NCI-H2081 (cell line): ENCODE measurements at places on chromosomes 16 and 17.

DNA sequence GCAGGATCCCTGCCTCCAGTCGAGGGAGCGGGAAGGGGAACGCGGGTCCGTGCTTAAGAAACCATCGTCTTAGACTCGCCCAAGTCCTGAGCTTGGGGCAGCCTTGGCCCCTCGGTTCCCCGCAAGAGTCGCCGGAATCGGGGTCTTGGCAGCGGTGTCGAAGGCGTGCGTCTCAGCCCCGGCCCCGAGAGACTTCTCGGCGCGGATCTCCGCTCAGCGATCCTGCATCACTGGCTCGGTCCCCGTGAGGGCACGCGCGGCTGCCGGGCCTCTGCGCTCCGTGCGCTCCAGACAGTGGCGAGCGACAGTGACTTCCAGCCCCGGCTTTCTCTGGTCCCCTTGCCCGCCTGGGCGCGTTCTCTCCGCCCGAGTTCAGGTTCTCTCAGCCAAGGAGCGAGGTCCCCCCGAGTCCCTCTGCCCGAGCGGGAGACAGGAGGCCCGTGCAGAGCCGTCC lies 380 bp downstream of the HS3ST3A1 start:
- DNase-seq = no peak

- DNase-seq = no peak
Observed at GRCh38 chr17:42111871-42112551, 503 bp downstream of the DHX58 start.

- no peak for DNase-seq
Observed at GRCh38 chr17:46158323-46159296, 34.6 kb downstream of the KANSL1 start.

GRCh38 chr17:6361733-6362132 lies 73.2 kb downstream of the AIPL1 start:
- DNase-seq = no peak

DNA sequence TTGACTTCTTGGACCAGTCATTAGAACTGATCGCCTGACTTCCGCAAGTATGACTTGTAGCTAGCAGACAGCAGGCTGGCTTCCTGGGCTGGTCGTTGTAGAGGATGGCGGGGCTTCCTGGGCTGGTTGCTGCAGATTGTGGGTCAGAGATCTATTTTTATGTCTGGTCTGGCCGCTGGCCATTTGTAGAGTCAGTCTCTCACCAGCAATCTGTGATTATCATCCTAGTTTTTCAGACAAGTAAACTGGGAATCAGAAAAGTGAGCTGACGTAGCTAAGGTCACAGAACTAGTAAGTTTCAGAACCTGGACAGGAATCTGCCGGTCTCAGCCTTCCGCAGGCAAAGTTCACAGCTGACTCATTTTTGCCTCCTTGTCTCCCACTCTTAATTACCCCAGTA lies 19.1 kb downstream of the GPR142 start:
- no peak for DNase-seq

- no peak for DNase-seq
Observed at GRCh38 chr17:973053-973452, 6.5 kb downstream of the NXN start.

GRCh38 chr17:39183045-39183444 lies 14.4 kb downstream of the CACNB1 start:
- DNase-seq = no peak

DNA sequence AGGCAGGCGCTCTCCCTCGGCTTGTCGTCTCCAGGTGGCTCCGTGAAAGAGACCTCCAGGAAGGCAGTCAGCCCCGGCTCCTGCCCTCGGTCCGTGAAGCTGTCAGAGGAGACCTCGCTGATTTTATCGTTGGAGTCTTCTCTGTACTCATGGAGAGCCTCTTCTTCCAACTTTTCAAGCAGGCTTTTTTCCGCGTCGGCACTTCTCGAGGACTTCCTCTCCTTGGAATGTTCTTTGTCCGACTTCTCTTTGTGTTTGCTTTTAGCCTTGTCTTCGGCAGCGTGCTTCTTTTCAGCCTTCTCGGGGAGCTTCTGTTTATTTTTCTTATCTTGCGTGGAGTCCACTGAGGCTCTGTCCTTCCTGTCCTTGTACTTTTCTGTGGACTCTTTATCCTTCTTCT lies 65.0 kb downstream of the ZNF778 start:
- DNase-seq = no peak

DNA sequence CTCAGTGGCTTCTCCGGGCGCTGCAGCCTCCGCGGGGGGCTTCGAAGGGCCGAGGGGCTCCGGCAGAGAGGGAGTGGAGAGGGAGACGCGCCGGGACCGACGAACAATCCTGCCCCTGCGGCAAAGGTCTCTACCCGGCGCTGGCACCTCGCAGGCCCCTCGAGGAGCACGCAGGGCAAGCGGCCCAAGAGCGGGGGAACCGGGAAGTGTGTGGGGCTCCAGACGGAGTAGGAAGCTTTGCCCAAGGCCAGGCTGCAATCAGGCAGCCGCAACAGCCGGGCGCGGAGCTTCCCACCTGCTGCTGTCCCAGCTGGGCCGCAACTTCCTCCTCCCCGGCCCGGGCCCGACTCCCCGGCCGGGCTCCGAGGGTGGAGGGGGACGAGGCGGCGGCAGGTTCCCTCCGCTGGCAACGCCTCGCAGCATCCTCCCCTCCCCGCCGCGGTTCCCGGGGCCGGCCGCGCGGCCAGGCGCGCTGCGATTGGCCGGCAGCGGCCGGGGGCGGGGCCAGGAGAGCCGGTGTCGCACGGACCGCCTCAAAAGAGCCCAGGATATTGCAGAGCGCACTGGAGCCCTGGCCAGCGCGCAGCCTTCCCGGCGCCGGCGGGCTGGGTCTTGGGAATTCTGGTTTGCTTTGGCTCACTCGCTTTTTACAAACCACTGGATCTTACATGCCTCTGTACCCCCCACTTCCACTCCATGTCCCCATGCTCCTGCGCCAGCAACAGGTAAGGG lies at the start of gene KCNJ2:
Gene KCNJ2, plus strand, starts transcription at position 556 of the 732 bp plus-strand sequence. CDS start 5,508 bp downstream, outside the sequence.
- DNase-seq = peak; percentile 92

DNA sequence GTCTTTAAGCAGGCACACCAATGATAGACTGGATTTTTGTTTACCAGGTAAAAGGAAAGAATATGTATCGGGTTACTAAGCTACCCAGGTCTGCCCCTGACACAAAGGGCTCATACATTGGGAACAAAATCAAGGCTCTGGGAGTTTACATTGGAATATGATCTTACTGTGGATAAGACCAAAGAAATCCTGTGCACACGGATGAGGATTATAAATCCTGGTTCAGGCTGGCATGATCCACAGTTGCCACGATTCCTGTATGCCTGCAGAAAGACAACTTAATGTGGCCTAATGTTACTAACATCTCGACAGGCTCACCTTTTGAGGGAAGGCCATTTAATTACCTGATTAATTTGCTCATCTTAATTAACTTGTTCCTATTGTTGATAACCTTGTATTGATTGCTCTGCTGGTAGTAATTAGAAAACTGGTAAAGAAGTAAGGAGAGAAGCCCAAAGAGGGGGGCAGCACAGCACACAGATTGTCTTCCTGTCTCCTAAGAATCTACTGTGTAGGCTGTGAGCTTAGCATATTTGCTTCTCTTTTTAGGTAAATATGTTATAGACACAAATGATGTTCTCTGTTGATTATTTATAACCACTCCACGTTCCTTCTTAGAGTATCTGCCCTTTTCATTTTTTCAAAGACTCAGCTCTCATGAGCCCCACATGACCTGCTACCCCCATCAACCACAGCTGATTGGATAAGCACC lies 51.0 kb upstream of the TOX3 start:
- peak; percentile 82 for DNase-seq

DNA sequence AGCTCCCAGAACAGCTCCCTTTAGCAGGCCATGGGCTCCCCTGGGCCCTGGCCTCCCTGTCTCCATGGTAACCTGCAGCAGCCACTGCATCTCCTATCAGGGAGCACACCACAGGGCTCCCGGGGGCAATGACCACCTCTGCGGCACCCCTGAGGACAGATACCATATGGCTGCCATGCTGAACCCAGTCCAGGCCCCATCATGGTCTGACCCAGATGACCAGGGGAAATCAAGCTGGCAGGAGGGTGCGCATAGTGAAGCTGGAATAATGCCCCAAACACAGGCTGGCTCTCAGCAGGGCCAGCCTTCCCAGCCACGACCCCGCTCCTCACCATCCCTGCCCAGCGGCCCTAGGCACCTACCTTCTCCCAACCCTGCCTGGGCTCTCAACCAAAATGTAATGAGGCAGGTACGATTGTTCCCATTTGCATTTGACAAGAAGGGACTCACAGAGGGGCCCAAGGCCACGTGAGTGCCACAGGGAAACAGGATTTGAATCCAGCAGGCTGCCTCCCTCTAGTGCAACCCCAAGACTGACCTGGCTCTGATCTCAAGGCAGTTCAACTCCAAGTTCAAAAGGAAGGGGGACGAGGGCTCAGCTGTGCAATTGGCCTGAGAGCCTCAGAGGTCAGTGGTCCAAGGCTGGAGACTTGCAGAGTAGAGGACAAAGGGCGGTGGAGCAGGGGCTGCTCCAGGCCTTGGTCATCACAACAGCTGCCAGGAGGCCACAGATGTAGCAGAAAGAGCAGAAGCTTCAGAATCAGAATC lies 2.4 kb downstream of the RUNDC3A start:
- DNase-seq = no peak

- DNase-seq = no peak
Observed at GRCh38 chr17:51188271-51188833, 22.1 kb downstream of the NME2 start.

DNA sequence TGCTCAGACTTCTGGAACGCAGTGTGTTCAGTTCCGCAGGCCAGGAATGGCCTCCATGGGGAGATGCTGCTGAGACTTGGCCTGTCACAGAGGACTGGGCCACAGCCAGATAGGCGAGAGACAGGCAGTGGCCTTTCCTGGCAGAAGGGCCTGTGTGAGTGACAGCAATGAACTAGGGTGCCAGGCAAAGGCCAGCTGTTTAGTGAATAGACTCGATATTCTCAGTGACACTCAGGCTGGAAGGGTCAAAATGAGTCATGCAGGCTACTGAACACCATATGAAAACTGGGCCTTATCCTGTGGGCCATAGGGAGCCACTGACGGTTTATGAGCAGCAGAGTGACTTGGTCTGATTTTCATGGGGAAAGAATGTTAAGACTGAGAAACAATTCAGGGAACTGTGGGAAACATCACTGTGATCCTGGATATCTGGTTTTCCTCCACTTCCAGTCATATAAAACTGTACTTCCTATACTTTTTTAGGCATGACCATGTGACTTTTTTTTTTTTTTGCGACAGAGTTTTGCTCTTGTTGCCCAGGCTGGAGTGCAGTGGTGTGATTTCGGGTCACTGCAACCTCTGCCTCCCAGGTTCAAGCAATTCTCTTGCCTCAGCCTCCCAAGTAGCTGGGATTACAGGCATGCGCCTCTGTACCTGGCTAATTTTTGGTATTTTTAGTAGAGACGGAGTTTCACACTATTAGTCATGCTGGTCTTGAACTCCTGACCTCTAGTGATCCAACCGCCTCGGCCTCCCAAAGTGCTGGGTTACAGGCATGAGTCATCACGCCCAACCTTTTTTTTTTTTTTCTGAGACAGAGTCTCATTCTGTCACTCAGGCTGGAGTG lies 5.2 kb upstream of the NUBP1 start:
- DNase-seq = no peak

GRCh38 chr16:76500006-76500405 lies 222.8 kb downstream of the CNTNAP4 start:
- DNase-seq = no peak

GRCh38 chr16:69315486-69316311 lies 4.5 kb downstream of the VPS4A start:
- no peak for DNase-seq

DNA sequence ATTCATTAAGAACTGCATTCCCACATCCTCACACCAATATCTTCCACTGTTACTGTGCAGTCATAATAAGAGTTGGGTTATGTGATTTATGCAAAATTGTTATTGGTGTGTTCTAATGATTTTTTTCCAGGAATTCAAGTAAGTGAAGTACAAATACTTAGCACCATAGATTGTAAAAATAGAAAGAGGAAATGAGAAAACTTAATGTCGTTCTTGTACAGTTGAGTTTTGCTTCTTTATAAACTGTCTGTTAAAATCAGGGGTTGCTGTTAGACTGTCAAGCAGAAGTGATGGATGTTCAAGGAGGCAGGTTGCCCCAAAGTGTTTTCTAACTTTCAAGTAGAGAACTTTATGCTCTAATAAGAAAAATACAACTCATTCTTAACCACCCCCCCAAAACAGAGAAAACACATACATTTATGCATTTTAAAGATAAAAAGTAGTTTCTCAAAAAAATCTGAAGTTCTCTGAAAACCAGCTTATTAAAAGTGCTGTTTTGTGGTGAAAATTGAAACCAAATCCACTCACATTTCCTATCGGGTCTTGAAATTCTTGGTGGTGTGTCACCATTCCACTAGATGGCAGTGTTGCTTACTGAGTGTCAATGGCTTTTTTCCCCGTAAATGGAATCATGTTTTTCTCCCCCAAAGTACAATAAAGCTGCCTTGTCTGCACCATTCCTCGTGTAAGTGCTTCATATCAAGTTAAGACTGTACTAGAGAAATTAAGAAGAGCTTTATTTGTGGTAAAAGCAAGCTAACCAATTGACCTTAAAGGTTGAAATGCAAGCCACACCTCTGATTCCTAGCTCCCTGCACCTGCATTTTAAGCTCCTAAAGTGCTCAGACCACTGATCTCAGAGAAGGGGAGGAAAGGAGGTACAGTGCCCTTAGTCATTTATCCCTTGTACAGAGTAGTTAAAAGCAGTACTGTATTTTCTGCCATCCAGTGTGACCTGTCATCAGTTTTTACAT lies 4.7 kb upstream of the IGSF6 start:
- peak; percentile 11 for DNase-seq

DNA sequence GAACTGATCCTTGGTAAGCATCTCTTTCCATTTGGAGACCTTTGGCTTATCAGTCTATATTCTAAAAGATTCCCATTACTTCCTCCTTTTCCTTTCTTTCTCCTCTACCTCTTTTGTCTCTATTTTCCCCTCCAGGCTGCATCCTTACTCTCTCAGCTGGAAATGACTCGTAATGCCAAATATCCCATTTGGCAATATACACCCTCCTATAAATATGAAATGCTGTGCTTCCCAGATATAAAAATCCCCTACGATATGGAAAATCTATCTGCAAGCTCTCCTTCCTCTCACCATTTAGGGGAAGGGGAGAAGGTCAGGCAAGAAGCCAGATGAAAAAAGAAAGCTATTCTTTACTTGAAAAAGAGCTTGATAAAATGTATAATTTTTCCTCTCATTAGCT lies 39.9 kb downstream of the XPO6 start:
- DNase-seq = no peak

DNA sequence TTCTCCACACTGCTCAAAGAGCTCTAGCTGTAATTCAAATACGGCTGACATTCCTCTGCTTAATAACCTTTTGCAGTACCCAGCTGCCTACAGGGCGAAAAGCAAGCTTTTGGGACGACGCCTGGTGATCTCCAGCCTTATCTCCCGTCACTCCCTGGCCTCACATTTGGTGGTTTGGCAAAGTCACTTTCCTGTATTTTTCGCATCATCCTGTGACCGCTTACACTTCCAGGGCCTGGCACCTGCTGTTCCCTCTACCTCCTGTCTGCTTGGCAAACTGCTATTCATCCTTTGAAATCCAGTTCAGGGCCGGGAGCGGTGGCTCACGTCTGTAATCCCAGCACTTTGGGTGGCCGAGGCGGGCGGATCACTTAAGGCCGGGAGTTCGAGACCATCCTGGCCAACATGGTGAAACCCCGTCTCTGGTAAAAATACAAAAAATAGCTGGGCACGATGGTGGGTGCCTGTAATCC lies 2.7 kb upstream of the BHLHA9 start:
- DNase-seq = no peak
